ENCODE measurements at places on chromosomes 12 and 14.

DNA sequence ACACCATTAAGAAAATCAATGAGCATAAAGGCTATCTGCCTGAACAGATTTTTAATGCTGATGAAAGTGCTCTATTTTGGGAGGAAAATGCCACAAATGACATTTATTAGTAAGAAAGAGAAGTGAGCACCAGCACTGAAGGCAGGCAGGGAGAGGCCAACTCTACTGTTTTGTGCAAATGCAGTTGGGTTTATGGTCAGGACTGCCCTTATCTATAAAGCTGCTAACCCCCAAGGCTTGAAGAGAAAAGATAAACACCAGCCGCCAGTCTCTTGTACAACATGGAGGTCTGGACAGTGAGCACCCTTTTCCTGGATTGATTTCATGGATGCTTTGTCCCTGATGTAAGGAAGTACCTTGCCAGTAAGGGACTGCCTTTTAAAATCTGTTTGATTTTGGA, 246.8 kb upstream of the SFSWAP start:
- no peak for DNase-seq

DNA sequence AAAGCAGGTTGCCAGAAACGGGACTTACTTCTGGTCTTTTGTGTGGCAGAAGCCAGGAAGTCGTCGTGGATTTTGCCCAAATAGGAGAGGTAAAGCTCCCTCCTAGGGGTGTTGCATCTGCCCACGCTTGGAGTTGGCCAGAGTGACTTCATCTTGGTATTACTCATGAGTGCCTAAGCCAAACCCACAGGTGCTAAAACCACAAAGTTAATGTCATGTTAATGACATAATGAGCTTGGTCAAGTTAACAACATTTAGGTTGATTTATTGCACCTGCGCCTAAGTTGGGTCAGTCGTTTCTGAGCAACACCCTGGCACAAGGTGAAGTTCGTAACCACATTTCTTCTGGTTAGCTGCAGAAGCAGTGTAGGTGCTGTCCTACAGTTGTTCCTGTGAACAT, 225.2 kb downstream of the FUT8 start:
- DNase-seq: no peak

- no peak for DNase-seq
These were observed 57.8 kb upstream of the FSCB start for GRCh38 chr14:44564908-44565307.

DNA sequence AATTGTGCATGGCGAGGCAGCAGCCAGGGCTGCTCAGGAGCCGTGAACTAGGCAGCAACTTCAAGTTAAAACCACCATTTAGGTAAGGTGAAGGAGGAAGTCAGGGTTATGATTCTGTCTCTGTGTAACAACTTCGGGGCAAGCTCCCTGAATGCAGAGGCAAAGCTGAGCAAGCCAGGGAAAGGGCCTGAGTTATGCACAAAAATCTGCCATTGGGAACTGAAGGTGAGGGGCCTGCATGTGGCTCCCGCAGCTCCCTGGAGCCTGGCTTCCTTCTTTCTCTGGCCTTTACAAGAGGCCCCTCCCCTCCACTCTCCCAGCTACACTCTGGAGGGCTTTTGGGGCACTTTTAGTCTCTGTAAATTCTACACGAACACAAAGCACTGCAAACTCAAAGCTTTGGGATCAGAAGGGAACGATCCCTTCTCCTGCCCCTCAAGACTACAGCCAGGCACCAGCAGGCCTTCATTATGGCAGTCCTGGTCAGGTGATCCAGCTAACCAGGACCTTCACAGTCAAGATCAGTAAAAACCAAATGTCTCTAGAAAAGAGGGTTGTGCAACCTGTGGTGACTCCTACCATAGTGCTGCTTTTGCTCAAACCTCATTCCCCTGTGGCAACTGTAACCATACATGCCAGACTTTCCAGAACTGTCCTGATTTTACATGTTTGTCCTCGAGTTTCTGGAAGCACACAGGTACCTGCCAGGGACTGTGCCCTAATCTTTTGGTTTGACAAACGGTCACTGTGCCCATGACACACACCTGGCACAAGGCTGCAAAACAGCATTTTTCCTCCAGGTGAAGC, 67.2 kb upstream of the PTGR2 start:
- no peak for DNase-seq

- no peak for DNase-seq
These were observed 13.6 kb downstream of the LRRK2 start for GRCh38 chr12:40238266-40238902.

DNA sequence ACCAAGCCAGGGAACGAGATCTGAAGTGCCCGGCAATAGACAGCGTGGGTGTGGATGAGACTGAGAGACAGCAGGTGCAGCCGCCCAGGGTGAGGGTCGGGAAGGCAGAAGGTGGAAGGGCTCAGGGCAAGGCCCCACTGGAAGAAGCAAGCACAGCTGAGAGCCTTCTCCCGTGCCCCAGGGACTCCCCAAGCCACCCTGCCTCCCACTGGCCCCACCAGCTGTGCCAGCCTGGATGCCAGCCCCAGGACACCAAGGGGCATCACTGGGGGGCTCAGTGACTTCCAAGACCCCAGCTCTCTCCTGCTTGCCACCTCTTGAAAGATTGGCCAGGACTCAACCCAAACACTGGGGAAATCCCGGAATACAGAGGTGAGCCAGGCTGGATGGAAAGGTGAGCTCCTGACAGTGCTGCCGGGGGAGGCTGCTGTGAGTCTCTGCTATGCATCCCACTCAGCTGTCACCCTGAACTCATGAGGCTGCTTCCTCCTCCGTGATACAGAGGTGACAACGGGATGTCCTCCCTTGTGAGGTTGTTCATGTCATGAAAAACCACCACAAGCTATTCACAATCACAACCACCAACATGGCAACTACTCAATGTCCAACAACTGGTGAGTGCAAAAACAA, 13.8 kb downstream of the TESC start:
- no peak for DNase-seq

- DNase-seq: no peak
These were observed 19.9 kb upstream of the BDKRB2 start for GRCh38 chr14:96184737-96185136.

DNA sequence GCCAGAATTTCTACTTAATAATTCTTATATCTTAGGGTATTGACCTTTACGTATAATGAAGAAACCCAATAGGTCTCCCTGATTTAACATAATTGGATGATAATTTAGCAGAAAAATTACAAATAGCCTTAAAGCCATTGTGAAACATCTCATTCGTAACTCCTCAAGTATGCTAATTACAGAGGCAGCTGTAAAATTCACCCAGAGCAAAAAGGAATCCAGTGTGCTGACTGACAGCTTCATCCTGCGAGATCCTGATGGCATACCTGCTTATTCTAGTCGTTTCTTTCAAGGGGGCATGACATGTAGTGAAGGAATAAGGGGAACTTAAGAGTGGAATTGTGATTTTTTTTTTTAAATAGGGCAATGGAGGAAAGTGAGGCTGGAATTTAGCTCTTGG, 291.5 kb downstream of the FUT8 start:
- DNase-seq: no peak

- no peak for DNase-seq
These were observed 121.1 kb upstream of the EEA1 start for GRCh38 chr12:93050026-93050747.

DNA sequence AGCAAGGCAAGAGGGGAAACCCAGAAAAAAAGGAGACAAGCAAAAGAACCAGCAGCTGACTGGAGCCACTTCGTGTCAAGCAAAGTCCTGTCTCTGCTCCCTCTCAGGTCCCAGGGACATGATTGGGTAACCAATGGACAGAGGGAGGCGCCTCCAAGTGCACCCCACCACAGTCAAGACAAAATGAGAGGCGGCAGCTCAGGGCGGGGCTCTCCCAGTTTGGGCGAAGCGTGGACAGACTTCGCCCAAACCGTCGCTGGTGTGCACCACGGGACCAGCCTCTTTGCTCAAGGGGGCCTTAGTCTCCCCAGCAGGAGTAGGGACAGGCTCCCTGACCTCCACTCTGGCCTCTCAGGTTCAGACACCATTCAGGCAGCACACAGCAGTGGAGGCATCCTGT, 1.5 kb upstream of the BEGAIN start:
- no peak for DNase-seq
